Epithelial cell of proximal tubule (primary cell): ENCODE measurements at places on chromosomes 6 and 20.

- no peak for DNase-seq
These were observed 132.4 kb upstream of the RGS17 start for GRCh38 chr6:153263489-153263888.

GRCh38 chr6:107612762-107613415 is 123.0 kb downstream of the SOBP start:
- no peak for DNase-seq

GRCh38 chr20:60233018-60233630 is 274.9 kb downstream of the CDH26 start:
- DNase-seq, result no peak

- no peak for DNase-seq
These were observed 199.9 kb downstream of the CDH4 start for GRCh38 chr20:61451953-61452352.

- DNase-seq, result peak; percentile 52
These were observed 277.3 kb upstream of the PRND start for GRCh38 chr20:4444404-4444803.

DNA sequence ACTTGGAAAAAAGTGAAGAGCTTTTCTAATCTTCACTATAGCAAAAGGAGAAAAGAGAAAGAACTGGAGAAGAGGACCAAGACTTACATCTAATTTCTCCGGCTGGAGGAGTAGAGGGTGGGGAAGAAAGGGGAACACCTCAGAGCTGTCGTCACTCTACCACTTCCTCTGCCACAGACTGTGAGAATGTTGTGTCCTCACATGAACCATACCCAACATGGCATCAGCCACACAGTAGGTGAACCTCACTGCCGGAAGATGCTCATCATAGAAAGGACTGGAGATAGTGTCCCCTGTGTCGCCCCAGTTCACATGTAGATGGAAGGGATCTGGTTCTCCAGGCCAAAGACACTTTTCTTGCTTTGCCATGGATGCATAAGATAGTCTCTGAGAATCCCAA is 604.4 kb upstream of the NOX3 start:
- DNase-seq, result no peak

- no peak for DNase-seq
These were observed 25.0 kb downstream of the CYB5R4 start for GRCh38 chr6:83884523-83884922.

DNA sequence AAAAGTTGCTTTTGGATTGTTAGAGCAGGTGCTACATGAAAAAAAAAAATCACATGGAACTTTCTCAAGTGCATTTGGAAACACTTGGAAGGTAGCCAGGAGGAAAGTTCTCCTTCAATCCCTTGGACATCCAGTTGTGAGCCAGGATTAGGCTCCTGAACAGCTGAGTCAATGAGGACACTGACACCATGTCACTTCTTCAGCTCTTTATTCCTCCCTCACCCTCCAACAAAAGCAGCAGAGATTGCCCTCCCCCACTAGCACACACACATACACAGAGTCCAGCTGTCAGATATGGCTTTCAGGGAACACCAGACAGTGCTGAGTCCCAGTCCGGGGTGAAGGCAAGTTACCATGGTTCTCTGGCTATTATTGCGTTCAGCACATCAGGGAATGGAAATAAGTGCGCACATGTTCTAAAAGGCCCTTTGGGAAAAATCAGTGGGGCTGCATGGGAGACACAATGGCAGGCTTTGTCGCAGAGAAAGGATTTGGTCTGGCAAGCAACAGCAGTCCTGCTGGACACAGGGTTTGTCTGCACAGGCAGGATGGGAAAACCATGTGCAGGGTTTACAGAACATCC is 124.7 kb upstream of the MARCKS start:
- no peak for DNase-seq

- DNase-seq, result no peak
These were observed 5.7 kb downstream of the VTA1 start for GRCh38 chr6:142152746-142153145.

GRCh38 chr6:99241905-99242534 is 107.5 kb downstream of the FAXC start:
- DNase-seq, result peak; percentile 13

DNA sequence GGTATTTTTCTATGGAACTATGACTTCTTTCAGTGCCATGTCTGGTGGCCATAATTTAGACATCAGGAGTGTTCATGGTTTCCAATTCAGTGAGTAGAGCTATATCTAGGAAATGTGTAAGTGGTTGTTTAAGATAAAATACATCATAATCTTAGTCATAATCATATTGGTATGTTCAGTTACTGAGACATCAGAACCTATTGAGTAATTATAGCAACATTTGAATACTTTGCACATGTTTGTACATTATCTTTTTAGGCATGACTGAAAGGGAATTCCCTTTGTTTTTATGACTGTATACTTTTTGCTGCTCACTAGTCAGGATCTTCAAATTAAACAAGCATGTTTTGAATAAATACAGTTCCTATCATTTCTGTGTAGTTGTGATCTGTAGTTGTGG is 64.0 kb downstream of the STXBP5 start:
- no peak for DNase-seq

DNA sequence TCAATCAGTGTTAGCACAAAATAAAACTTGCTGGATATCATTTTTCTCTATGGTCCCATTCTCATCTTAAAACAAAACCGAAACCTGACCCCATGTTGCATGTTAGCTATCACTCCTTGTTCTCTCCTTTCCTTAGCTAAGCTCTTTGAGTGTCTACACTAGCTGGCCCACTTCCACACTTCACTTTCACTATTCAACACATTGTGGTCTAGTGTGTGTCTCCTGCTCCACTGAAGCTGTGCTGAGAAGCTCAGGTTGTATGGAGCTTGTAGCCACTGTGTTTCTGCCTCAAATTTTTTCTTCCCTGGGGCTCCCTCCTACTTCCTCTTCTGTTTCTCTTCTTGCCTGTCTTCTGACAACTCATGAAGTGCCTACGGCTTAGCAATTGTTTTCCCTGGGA is 223.0 kb downstream of the NKAIN2 start:
- DNase-seq, result no peak

- DNase-seq, result no peak
These were observed 18.3 kb downstream of the KIAA1586 start for GRCh38 chr6:57064809-57065208.

DNA sequence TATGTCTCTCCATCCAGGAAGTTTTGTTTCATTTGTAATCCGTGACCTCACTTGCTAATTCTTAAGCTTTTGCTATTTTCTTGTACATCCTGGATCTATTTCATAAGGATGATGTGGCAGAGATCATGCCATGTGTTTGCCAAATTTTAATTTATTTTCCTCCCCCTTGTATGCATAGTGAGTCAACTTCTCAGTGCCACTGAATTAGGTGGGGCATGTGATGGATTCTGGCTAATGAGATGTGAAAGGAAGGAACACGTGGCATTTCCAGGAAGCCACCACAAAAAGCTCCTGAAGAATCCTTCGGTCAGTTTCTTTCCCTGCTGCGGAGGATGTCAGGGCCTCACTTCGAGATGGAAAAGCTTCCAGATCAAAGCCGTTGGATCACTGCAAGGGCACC is 86.2 kb upstream of the PRL start:
- DNase-seq, result no peak

DNA sequence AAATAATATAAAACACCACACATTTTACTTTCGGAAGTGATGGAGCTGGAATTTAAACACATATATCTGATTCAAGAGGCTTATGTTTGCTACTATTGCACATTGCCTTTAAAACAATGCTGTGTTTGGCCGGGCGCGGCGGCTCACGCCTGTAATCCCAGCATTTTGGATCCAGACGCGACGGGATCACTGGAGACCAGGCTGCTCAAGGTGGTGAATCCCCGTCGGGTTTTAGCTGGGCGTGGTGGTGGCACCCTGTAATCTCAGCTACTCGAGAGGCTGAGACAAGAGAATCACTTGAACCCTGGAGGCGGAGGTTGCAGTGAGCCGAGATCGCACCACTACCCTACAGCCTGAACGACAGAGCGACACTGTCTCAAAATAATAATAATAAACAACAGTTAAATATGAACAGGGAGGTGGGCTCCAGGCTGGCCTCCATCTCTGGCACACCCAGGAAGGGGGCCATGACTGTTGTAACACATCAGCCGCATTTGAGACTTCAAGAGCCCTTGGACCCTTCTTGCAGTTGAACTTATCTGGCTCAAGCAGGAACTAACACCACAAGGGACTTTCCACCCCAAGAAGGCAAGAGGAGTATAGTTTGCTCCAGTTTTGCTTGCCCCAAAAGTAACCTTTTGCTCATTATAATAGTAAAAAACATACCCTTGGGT is 127.1 kb upstream of the ZNF184 start:
- DNase-seq, result no peak

GRCh38 chr6:146878168-146878951 is 279.6 kb downstream of the ADGB start:
- DNase-seq, result no peak

DNA sequence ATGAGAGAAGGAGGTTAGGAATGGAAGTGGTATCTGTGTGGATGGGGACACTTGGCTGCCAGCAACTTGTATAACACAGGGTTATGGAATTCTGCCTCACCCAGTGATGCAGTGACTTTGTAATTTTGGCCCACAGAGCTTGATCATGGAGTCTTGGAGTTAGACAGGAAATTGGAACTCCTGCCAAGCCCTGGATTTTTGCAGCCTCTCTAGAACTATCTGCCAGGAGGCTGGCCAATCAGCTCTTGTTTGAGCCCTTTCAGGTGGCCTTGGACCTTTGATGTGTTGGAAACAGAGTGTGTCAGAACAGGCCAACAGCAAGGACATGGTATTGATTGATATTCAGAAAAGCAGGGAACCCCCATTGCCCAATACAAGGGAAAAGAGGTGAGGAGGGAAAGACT is 157.7 kb upstream of the GGTLC1 start:
- DNase-seq, result no peak

DNA sequence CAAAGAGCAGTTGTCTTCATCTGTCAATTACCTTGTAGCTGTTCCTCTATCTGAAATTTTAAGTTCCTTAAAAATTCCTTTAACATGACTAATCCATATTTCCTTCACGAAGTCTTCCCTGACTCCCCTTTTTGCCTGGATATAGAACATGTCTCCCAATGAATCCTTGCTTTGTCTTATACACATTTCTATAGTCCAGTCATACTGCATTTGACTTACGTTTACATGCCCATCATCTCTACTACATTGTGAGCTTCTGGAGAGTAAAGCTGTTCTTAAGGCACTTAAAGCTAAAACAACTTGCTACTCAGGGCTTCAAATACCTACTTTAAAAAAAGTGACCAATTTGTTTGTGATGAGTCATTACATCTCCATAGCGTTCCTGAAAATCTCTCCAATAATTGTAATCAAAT is 4.9 kb downstream of the REV3L start:
- DNase-seq, result no peak

DNA sequence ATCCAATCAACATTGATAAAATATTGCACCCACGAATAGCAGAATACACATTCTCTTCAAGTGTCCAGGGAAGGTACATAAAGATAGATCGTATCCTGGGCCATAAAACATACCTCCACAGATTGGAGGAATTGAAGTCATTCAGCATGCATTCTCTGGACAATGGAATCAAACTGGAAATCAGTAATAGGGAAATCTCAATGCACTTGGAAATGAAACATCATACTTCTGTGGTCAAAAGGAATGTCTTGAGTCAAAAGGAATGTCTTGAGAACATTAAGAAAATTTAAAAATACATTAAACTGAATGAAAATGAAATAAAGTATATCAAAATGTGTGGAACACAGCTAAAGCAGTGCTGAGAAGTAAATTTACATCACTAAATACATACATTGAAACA is 138.8 kb downstream of the TFAP2A start:
- DNase-seq, result peak; percentile 3

GRCh38 chr6:166555086-166555485 is 31.4 kb downstream of the RAMACL start:
- no peak for DNase-seq

- no peak for DNase-seq
These were observed 97.9 kb downstream of the ISM1 start for GRCh38 chr20:13318871-13319521.

- no peak for DNase-seq
These were observed 11.0 kb downstream of the SMPDL3A start for GRCh38 chr6:122799916-122800686.

- DNase-seq, result no peak
These were observed at the start of gene NRN1 for GRCh38 chr6:6006428-6007365. Gene NRN1 (minus strand): TSS chr6:6006925. CDS start chr6:6006749, 176 bp downstream.

GRCh38 chr20:50758469-50758868 is 27.1 kb downstream of the PARD6B start:
- no peak for DNase-seq

GRCh38 chr6:33147807-33148666 is 44.2 kb downstream of the COL11A2 start:
- no peak for DNase-seq

- DNase-seq, result no peak
These were observed 12.1 kb upstream of the MRPS18A start for GRCh38 chr6:43699564-43700186.
